Epithelial cell of proximal tubule (primary cell): ENCODE measurements at places on chromosomes 5 and 9. TPM values are rescaled to one million over a fixed set of nuclear protein-coding genes. Genes with fewer than 3 reads are reported as not detected.

Gene CCL21
- total RNA-seq = not detected in 2 replicates

Gene FOXD4
- 0.07 and 0.46 TPM in 2 replicates for total RNA-seq

Gene IFNE
- total RNA-seq = not detected in 2 replicates

Gene KIF24
- 2.2 and 5.2 TPM in 2 replicates for total RNA-seq

Gene PTGDS
- not detected in 2 replicates for total RNA-seq
